ENCODE measurements at places on chromosomes 12 and 14. TPM values are rescaled to one million over a fixed set of nuclear protein-coding genes. Genes with fewer than 3 reads are reported as not detected.

The MYRFL gene
- 0.08 TPM for total RNA-seq

- no peak for DNase-seq
Measured at GRCh38 chr14:97943619-97944018, 1146.4 kb downstream of the VRK1 start.

GRCh38 chr12:78220811-78221210, 390.1 kb downstream of the NAV3 start:
- DNase-seq = no peak

DNA sequence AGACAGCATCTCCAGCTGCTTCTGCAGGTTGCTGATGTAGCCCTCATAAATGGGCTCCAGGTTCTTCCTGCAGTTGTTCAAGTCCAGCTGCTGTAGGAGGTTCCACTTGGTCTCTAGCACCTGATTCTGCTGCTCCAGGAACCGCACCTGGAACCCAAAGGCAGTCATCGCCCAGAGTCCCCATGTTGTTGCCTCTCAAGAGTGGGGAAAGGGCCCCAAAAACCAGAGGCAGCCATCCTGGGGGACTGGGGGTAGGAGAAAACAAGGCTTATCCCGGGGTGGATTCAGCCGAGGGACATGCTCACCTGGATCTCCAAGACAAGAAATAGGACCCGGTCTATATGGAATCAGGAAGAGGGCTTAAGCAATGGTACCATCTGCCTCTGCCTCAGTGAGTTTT, 2.3 kb downstream of the KRT72 start:
- no peak for DNase-seq

- DNase-seq = no peak
Measured at GRCh38 chr12:47080725-47081502, 1.2 kb upstream of the AMIGO2 start.

DNA sequence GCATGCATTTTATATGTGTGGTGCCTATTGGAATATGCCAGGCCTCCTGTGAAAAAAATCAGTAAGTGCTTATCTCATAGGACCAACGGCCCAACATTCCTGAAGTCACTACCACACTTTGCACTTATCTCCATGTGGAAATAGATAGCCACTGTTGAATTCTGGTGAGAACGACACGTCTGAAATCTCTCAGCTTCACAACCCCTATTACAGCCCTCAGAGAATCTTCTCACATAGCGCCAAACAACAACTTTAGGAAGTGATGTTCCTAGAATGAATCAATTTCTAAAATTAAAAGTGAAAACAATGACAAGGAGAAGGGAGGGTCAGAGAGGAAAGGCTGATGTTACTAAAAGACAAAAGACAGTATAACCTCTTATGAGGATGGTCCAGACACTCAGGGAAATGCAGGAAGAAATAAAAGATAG, 270.8 kb upstream of the BTG1 start:
- DNase-seq = no peak

- peak; percentile 11 for DNase-seq
Measured at GRCh38 chr12:113700943-113701342, 229.3 kb upstream of the LHX5 start.

- no peak for DNase-seq
Measured at GRCh38 chr12:111457071-111457470, 51.3 kb downstream of the SH2B3 start.

- DNase-seq = peak; percentile 66
Measured at GRCh38 chr12:49331380-49332222, 5.4 kb downstream of the C1QL4 start.

Data from SJCRH30 (cell line).